ENCODE measurements at places on chromosomes 6 and 20.

GRCh38 chr6:134921721-134922261 is 28.1 kb downstream of the ALDH8A1 start:
- no peak for DNase-seq

- no peak for DNase-seq
Measured at GRCh38 chr20:6767536-6768227, at the start of gene BMP2. TSS of gene BMP2 (plus strand) at chr20:6767686. CDS start at chr20:6770127, 2,441 bp downstream.

DNA sequence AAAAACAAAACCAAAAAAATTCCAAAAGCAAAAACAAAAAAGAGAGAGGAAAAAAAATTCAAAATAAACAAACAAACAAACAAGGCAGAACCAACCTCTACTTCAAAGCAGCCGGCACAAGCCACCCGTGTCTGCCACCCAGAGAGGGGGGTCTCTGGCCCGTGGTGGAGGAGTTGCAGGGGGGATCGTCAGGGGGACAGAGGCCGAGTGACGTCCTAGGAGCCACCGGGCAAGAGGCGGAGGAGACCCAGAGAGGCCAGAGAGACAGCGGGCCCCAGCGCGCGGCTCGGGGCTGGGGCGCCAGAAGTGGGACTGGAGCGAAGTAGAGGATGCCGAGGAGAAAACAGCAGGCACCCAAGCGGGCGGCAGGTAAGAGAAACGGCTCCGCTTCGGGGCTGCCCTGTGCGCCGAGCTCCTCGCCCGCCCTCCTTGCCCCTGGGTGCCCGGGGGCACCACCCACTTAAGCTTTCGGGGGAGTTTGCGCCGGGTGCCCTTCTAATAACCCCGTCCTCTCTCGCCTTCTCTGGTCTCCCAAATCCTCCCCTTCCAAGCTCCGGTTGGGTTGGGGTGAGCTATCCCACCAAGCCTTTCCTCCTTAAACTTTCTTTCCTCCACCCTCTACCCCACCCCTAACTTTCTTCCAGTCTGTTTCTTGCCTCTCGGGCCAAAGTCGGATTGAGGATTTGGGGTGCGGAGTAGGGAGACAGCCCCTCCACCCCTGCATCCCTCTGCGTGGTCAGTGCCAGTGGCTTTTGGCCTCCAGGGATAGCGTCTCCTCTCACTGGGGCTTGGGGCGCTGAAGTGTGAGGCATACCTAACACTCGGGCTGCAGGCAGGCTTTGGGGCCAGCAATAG is 1.0 kb downstream of the TSHZ2 start:
- peak; percentile 22 for DNase-seq

GRCh38 chr6:132872923-132873322 is 58.6 kb downstream of the RPS12 start:
- no peak for DNase-seq

GRCh38 chr20:60341062-60341461 is 382.8 kb downstream of the CDH26 start:
- DNase-seq: no peak

DNA sequence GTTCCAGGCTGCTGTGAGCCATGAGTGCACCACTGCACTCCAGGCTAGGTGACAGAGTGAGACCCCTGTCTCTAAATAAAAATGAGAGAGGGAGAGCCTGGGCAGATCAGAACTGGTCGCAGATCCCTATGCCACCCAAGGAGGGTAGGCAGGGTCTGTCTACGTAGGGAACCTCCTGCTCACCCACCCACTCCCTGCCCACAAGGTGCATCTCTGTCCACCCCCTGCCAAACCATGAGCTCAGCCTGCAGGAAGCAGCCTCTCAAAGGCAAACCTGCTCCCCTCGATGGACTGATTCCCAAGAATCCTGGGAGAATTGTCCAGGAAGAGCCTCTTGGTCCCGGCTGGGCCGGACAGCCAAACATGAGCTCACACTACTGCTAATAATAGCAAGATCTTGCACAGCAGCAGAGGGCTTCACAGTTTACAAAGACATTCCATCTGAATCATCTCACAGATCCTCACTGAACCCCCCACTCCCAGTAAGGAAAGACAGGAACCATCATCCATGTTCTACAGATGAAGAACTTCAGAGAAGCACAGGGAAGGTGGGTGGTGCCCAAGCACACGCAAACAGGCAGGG is 27.8 kb upstream of the TLDC2 start:
- DNase-seq: no peak

- DNase-seq: no peak
Measured at GRCh38 chr6:15362274-15363160, 116.6 kb downstream of the JARID2 start.
